ENCODE measurements at places on chromosomes 3 and 15.

DNA sequence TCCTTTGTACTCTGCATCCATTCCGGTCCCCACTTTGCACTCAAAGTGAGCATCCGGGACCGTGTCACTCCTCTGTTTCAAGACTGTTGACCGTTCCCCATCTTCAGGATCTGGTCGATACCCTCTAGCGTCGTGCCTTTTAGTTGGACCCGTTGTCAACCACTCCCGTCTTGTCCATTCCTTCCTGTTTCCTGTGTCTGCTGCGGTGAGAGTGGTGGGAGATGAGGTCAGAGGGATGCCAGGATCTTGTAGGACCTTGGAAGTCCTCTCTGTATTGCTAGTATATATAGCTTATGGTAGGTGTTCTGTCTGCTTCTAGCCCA, 624 bp downstream of the BRK1 start:
- no peak for DNase-seq

DNA sequence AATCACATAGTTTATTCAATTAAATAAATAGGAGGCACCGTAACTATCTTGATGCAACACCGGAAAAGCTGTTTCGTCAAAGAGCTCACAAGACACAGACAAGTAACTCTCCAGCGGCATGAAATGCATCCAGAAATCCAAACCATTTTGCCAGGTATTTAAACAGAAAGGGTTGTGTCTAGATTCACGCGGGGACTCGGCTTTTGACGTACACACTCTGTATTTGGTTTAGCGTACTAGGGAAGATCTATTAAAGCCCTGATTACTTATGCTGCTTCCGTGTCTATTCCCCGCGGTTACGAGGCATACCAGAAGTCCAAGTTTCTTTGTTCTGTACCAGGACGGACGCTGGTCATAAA, 718 bp downstream of the BNIP2 start:
- no peak for DNase-seq

DNA sequence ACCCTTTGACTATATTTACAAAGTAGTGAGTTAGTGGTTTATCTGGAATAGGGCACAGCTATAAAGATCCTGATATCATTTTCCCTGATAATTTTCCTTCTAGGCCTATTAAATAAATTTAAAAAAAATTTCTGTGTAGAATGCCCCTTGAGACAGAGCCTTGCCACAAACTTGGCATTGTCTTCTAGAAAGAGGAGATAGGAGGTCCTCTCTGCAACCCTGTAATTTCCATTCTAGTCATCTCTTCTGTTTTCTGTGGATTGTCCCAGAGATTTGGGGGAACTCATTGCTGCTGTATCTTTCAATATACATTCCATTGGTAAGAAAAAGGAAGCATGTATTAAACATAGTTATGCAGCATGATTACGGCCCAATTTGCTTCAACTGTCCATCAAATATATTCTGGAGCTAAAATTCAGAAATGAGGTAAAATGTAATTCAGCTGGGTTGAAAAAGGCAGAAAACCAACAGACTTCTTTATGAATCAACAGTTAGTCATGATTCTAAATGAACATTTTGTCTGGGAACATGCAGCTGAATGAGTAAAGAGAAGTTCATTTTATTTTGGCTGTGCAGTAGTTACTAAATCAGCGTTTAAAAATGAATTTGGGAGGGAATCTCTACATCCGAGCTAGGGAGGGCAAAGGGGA, 401.1 kb downstream of the NAALADL2 start:
- no peak for DNase-seq

GRCh38 chr3:17119201-17120072, 234.7 kb downstream of the PLCL2 start:
- DNase-seq: no peak

- DNase-seq: no peak
Observed at GRCh38 chr3:45554006-45554666, 40.4 kb upstream of the LIMD1 start.

DNA sequence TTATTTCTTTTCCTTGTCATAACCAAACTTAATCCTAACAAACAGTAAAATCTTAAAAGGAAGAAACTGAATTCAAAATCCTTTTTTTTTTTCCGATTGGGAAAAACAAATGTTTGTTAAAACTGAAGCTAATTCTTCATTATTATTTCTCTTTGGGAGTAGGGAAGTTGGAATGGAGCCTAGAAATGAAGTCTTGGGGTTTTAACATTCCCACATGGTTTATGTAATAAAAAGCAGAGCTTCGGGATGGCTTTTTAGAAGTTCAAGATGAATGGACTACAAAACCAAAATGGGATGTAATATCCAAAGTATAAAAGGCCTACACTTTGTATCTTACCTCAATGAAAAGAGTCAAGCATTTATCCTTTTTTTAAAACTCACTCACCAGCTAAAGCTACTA, 189.0 kb upstream of the TMC3 start:
- DNase-seq: no peak

DNA sequence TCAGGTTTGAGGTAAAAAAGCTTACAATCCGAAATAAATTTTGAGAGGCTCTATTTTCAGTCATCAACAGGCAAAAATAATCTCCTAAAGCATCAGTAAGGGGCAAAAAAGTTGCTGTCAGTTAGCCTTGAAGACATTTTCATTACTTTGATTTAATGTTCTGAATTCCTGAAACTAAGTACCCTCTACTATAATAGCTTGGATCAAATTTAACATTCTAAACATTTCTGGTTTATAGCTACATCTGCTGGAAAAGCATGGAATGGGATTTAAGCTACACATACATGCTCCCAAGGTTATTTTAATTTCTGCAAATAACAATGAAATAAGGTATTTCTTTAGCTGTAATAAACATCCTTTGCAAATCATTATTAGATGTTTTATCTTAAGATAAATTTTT, 245.4 kb downstream of the ULK4 start:
- no peak for DNase-seq
